ENCODE measurements at places on chromosomes 1 and 21.

GRCh38 chr1:54227091-54227602 is 27.2 kb downstream of the MRPL37 start:
- DNase-seq: peak; percentile 66

DNA sequence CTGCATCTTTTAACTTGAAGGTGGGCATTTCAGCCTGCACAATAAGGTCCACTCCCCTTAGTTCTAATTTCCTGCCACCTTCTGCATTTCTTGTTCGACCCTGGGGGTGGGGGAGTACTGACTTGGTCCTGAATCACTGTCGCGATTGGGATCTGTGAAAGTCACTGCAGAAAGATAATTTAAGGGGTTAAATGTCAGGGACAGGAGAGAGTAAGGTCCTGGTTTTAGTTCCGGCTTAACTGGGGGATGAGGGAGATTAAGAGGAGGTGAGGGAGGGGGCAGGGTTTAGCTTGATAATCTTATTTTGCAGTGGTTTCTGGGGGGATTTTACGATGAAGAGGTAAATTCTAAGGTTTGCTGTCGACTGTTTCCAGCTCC is 128.1 kb downstream of the MRPS6 start:
- no peak for DNase-seq

GRCh38 chr1:117146575-117147340 is 25.2 kb upstream of the TRIM45 start:
- peak; percentile 64 for DNase-seq

DNA sequence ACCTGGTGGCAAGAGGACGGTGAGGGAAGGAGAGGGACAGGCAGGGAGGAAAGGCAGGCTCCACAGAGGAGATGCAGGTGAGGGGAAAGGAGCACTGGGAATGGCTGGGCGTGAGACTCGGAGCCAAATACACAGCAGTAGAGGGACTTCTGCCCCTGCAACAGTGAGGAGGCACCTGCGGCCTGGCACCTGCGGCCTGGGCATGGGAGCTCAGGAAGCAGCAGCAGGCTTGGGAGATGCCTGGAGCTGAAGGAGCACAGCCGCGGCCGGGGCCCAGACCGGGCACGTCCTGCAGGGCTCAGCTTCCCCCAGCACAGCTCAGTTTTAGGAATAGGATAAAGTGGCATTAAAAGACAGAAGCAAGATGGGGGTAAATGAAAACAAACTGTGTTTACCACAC is 20.9 kb upstream of the TSPEAR start:
- no peak for DNase-seq

- peak; percentile 88 for DNase-seq
Measured at GRCh38 chr1:234486858-234487840, 8.2 kb upstream of the TARBP1 start.

DNA sequence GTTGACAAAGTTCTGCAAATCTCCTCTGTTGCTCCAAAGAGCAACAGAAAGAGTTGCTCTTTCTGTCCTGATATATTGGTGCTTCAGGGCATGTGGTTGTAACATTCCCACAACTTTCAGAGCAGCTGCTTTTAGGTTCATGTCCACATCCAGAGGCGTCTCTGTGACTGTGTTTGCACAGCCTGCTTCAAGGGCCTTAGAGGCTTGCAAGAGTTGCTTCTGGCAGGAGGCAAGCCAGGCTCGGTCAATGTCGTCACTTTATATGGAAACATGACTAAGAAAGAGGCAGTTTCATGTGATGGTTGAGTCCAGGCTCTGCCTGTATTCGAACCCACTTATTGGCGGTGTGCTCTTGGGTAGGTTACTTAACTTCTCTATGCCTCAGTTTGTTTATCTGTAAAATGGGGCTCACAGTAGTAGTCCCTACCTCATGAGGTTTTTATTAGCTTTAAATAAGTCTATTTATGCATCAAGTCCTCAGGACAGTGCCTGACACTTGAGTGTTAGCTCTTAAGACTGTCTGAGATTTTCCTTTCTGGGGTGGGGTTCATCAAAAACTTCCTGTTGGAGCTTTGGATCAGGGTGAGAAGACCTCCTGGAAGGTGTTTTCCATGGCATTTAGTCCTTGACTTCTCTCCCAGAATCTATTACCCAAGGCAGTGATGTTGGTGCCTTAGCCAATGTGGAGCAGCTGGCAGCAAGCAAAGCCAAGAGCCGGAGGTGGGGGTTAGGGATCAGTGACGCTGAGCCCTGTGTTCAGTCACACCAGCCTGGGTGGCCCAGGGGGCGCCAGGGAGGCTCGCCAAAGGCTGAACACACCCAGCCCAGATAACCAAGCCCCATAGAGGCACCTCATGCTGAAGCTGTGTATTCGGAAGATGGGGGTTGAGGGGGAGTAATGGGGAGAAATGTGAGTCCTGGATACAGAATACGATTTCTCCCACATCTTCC is 18.9 kb downstream of the LHX4 start:
- DNase-seq: no peak

DNA sequence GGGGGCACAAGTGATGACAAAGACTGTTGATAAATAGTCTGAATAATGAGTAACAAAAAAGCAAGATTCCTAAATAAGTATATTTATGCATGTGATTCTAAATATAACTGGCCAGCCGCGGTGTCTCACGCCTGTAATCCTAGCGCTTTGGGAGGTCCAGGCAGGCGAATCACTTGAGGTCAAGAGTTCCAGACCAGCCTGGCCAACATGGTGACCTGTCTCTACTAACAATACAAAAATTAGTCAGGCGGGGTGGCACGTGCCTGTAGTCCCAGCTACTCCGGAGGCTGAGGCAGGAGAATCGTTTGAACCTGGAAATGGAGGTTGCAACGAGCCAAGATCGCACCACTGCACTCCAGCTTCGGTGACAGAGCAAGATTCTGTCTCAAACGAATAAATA is 161.5 kb downstream of the TOMM20 start:
- no peak for DNase-seq

DNA sequence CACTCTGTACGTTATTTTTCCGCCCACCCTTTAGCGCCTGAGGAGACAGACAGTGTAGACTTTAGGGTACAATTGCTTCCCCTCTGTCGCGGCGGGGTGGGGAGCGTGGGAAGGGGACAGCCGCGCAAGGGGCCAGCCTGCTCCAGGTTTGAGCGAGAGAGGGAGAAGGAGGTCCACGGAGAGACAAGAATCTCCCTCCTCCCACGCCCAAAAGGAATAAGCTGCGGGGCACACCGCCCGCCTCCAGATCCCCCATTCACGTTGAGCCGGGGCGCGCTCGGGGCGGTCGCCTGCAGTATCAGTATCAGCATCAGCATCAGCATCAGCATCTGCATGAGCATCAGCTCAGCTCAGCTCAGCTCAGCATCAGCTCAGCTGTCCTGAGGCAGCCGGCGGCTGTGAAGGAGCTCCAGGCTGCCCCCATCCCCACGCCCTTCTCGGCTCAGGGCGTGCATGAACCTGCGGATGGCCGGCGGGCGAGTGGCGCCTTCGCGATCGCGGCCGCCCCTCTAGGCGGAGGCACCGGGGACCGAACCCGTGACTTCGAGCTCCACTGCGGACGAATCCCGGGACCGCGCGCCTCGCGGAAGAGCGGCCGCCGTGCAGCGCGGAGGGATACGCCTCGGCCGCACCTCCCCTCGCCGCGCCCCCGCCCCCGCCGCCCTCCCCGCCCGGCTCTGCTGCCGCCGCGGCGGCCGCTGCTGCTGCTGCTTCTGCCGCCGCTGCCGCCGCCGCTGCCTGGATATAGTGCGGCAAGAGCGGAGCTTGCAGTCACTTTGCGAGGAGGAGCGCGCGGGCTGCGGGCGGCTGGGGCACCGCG is at the start of gene NCAM2:
TSS of gene NCAM2 (plus strand) at position 774 of the 820 bp plus-strand sequence.
- peak; percentile 66 for DNase-seq

DNA sequence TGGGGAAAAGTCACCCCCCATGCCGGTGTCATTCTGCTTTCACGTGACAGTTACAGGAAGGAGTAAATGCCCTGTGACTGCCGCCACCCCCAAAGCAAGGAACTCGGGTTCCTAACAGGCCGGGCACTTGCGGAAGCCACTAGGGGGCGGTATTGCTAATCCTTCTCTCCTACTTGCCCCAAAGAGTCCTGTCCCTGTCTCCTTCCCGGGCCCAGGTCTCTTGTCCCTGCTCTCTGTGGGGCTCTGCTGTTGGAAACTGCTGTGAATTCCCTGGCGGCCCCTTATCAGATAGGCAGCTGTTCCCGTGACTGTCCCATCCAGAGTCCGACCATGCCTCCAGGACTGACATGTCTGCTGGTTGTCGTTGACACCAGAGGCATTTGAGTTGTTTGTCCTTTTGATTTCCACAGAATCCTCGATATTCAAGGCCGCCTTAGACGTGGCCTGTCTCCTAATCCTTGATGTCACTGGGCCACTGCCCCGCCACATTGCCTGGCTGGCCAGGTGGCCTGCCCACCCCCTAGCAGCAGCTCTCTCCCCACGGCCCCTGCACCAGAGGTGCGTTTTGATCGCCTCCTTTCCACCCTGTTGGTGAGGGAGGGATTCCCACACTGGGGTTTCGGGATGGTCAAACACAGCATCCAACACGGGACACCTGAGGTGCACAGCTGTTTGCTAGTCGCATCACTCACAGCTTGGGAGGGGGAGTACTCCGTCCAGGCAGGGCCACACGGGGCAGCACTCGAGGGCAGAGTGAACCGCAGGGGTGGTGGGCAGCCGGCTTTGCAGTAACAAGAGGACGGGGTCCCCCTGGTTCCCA is 37.3 kb downstream of the CHAF1B start:
- peak; percentile 51 for DNase-seq

DNA sequence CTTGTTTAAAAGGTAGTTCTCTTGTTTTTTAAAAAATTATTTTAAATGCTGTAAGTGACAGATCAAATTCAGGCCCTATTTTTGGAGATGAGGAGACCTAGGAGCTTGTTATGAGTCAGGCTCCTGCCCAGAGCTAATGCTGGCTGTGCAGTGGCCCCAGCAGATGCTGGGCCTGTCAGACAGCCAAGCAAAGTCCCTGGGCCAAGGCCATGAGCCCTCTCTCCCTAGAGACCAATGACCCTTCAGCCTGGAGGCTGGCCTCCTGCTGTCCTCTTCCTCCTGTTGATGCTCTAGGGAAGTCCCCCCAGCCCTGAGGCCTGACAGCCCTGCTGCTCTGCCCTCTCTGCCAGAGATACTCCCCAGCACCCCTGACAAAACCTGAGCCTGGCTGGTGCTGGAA is 128.1 kb upstream of the CTTNBP2NL start:
- DNase-seq: no peak

DNA sequence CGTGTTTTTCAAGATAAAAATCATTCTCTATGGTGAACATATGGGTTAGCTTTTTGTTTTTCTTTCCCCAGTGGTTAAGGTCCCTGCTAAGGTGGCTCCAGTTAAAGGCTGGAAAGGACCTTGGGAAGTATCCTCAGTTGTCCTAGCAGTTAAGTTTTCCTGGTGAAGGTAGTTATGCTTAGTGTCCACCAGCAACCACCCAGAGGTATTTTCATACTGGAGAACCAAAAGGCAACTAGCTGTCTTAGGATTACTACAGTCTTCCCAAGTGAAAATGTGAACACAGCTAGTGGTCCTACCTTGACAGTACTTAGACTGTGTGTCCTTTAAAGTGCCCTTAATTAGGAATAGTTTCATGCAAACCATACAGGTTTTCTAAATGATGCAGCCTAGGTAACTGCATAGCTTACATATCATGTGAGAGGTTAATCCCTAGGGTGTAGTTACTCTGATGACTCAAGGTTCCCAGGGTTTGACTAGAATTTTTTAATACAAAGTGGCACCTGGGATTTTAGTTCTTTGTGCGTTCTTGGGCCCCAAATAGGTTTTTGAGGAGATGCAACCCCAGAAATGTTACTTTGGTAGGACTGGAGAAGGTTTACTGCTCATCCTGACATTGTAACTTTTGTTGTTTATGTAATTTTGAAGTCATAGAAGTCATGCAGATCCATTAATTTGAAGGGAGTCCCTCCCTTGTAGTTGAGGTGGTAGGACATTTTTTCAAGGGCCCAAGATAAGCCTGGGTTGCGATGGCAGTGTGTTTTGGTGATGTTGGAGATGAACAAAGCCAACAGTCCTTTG is 36.5 kb downstream of the YY1AP1 start:
- DNase-seq: no peak

DNA sequence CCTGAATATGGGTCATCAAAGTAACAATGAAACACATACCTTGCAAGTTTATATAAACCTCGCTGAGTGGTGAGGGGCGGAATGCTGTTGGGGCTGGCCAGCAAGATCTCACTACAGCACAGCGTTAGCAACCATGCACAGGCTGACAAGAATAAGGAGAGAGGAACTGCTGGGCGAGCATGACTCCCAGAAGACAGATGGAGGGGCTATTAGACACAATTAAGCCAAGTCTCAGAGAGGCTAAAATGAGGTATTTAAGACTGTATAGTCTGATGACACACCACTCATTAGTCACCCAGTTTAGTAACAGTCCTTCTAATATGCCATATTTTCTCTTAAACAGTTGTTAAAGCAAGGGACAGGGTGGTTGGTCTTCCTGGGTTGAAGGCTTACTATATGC is 340.2 kb upstream of the NR5A2 start:
- DNase-seq: peak; percentile 50

DNA sequence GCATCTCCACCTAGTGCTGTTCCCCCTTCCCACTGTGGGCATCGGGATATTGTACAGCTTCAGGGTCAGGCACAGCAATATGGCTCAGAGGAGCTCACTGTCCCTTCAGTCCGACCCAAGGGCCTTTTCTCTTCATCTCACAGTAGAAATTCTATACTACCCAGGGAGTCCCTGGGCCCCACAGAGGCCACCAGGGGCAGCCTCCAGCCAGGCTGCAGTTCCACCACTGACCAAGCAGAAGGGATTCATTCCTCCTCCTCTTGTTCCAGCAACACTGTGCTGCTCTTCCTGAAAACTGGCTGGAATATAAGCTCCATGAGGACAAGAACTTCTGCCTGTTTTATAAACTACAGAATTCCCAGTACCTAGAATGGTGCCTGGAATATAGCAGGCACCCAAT is 70.5 kb downstream of the CD34 start:
- no peak for DNase-seq

Data from amniotic epithelial cell (primary cell).